MV-4-11 (cell line): ENCODE measurements at places on chromosomes 5 and 9.

DNA sequence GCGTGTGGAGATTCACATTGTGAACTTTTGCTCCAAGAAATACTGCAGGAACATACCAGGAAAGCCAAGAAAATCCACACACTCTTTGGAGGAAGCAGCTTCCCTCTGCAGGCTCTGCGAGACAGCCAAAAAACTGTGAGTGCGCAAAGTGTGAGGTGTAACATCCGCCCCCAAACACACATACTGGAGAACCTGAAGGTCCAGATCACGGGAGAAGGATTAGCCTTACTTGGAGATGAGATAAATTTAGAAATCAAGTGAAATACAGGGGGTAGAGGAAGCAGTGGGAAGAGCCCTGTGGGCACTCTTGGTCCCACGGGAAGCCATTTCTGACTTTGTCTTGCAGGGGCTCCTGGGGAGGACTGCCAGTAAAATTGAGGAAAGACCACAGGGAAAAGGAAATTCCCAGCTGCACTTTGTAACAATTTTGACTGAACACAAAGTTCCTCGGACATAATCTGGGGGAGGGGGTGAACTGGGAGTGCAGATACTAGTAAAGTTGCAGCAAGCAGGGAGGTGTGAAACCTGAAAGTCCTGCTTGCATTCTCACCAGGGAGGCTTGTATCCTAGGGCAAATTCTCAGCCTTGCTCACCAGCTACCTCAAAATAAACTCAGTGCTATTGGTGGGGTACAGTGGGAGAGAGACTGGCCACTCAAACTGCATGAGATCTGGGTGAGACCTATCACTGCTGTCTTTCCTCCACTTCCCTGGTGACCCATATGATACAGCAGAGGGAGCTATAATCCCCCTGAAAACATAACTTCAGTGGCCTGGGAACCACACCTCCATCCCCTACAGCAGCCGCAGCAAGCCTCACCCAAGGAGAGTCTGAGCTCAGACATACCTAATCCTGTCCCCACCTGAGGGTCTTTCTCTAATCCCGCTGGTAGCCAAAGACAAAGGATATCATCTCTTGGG lies 109.1 kb downstream of the ALDH1A1 start:
- no peak for DNase-seq

- DNase-seq: no peak
Observed at GRCh38 chr5:179123109-179123426, 62.9 kb downstream of the ZNF354C start.

DNA sequence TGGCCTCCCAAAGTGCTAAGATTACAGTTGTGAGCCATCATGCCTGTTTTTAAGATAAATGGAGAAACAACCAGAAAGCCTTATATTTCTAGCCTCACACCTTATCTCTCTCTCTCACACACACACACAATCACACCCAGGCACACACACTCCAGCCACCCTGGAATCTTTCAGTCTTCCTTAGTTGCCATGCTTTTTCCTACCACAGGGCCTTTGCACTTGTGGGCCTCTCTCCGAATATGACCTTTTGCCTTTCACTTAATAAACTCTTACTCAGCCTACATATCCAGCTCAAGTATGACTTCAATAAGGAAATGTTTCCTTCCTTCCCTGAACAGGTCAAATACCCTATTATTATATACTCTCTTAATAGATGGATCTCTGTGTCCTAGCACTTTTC lies 290.7 kb downstream of the NFIB start:
- DNase-seq: no peak

DNA sequence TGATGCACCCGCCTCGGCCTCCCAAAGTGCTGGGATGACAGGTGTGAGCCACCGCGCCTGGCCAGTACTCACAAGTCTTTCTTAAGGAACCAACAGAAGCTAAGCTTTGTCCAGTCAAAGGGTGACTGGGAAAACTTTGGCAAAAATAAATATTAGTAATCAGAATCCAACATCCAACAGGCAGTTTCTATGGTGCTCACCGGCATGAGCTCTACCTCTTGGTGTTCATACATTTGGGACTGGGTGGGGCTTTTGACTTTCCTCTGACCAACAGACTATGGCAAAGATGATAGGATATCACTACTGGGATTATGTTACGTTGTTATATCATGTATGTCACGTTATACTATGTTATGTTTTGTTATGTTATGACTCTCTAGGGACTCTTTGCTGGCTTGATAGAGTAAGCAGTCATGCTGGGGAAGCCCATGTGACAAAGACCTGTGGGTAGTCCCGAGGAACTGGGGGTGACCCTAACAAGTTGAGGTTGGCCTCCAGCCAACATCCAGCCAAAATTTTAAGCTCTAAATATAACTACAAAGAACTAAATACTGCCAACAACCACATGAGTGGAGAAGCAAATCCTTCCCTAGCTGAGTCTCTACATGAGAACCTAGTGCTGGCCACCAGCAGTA lies 6.0 kb downstream of the RASGEF1C start:
- no peak for DNase-seq

DNA sequence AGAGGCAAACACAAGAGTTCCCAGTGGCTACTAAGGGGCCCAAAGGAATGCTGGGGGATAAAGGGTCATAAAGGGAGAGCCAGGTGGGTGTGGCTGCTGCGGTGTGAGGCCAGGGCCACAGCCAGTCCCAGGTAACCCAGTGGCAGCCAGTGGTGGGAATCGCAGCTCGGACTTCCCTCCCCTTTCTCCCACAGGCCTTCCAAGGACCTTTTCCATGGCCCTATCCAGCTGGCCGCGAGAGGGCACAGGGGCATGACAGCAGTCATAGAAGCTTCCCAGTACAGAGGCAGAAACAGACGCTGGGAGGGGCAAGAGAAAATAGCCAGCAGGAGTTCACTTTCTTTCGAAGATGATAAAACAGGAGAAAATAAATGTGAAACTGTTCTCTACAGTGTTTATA lies 257.6 kb downstream of the SEMA5A start:
- DNase-seq: no peak

DNA sequence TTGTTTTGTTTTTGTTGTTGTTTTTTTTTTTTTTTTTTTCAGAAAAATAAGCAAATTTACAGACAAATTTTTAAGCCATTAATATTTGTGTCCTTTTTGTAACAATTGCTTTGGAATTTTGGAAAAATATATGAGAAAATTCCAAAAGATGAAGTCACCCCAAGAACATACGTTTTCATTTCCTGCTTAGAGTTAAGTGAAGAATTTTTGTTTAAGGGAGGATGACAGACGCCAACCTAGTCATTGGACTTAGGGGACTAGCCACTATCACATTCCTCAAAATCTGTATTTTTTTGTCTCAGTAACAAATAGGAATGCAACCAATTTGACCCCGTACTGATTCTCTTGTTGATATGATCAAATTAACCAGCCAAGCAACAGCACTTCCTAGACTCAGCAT lies 433.9 kb upstream of the SLC30A5 start:
- no peak for DNase-seq
